ENCODE measurements at places on chromosomes 1 and 21. TPM values are rescaled to one million over a fixed set of nuclear protein-coding genes. Genes with fewer than 3 reads are reported as not detected.

GRCh38 chr1:10936998-10937901 is 75.2 kb upstream of the TARDBP start:
- no peak for DNase-seq

- DNase-seq: no peak
Observed at GRCh38 chr1:55427606-55428005, 212.4 kb upstream of the USP24 start.

The OR2L8 gene
- not detected for polyA plus RNA-seq

The EPHB2 gene
- polyA plus RNA-seq: 2.0 TPM
